NCI-H774 (cell line): ENCODE measurements at places on chromosomes 7 and 10.

DNA sequence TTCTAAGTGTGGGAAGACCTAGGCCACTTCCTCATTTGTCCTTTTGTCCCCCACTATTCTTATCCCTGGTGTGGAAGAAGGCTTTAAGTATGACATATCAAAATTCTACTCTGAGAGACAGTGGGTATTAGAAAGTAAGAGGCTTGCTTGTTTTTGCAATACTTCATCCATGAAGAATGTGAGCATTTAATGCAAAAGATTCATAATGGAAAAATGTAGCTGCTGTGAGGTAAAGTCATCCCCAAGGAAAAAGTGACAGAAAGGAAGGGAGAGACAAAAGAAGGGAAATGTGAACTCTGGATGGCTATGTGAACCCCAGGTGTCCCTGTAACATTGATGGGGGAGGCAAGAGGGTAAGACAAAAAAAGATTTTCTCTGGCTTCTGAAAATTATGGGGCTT lies 607.5 kb downstream of the SORCS1 start:
- DNase-seq, result no peak

DNA sequence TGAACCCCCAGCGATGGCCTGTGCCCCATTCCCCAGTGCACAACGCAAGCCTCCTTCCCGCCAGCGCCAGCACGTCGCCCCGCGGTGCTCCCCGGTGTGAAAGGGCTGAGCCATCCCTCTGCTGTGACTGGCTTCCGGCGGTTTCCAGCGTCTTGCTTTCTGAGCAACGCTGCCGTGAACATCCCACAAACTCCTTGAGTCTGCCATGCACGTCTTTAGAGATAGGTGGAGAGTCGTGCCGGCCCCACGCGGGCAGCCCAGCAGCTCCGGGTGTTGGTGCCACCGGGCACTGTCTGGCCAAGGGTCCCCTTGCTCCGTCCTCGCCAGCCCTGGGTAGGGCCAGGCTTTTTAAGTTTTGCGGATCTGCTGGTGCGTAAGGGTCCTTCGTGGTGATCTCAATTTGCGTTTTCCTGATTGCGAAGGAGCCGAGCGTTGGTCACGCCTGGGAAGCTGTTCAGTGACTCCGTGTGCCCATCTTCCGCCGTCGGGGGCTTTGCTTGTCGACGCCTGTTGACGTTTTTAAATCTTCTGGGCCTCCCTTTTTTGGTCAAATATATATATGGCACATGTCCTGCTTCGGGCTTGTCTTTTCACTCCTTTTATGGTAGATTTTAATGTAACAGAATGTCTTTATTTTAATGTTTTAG lies 70.6 kb downstream of the FOXL3 start:
- DNase-seq, result no peak

DNA sequence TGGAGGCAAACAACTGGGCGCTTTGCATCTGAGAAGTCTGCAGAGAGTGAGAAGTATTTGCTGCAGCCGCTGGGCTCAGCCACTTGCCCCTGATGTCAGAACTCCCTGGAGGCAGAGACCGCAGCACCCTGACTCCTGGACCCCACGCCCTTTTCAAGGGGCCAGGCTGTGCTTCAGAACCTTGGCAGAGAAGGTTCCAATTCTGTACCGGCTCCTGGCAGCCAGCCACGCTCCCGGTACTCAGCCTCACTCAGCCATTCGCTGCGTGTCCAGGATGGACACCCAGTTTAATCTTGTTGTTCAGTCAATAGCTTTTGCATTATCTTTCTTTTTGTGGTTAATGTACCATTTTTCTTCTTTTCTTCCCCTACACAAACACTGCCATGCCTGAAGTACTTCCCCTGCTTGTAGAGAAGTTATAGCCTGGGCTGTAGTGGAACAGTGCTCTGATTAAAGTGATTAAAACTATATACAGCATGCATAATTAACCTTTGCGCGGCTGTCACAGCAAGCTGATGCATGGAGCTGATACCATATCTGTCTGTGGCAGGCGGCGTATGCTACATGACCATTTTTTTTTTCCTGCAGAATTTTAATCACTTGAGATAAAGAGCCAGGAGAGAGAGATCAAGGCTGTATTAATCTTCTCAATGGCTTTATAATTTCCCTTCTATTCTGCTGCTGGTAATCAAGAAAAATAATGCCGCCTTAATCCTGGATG lies 578.5 kb downstream of the SDK1 start:
- no peak for DNase-seq

GRCh38 chr10:77416311-77417135 lies 221.1 kb downstream of the KCNMA1 start:
- no peak for DNase-seq

GRCh38 chr7:90686146-90686545 lies 90.0 kb downstream of the CDK14 start:
- no peak for DNase-seq

DNA sequence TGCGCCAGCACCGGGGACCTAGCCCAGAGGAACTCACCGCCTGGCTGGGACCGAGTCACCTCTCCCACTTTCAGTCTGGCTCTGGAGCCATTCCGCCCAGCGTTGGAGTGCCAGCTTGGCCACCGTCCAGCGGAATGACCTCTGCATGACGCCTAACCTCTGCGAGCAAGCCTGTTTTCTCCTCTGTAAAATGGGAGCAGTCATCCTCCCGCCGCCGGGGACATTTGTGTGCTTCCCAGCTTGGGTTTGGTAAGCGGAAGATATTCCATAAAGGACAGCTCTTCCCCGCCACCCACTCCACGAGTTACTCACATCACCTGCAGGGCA lies 1.3 kb upstream of the ZCCHC24 start:
- DNase-seq, result no peak

- no peak for DNase-seq
Observed at GRCh38 chr10:85580585-85580984, 786.0 kb downstream of the GRID1 start.

DNA sequence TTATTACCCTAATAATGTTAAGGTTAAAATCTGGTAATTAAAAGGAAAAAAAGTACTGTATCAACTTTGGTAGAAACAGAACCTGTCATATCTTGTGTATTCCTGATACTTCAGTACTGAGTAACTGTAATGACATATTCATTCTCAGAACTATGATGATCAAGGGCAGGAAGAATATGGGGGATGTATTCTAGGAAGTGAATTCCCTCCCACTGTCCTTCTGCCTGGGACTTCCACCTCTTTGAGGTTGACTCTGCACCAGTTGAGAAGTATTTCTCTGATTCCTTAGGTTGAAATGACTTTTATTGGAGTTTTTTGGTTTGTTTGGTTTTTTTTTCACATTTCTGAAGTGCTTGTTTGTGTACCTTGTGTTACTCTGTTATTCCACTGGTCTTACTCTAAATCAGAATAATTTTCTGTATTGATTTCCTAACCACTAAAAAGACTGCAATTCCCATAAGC lies 36.9 kb downstream of the WASL start:
- no peak for DNase-seq

- DNase-seq, result peak; percentile 75
Observed at GRCh38 chr7:138889582-138890498, 91.3 kb downstream of the KIAA1549 start.

- DNase-seq, result no peak
Observed at GRCh38 chr7:51079494-51079893, 237.1 kb downstream of the COBL start.

GRCh38 chr10:74047871-74048270 lies 50.0 kb downstream of the VCL start:
- no peak for DNase-seq

DNA sequence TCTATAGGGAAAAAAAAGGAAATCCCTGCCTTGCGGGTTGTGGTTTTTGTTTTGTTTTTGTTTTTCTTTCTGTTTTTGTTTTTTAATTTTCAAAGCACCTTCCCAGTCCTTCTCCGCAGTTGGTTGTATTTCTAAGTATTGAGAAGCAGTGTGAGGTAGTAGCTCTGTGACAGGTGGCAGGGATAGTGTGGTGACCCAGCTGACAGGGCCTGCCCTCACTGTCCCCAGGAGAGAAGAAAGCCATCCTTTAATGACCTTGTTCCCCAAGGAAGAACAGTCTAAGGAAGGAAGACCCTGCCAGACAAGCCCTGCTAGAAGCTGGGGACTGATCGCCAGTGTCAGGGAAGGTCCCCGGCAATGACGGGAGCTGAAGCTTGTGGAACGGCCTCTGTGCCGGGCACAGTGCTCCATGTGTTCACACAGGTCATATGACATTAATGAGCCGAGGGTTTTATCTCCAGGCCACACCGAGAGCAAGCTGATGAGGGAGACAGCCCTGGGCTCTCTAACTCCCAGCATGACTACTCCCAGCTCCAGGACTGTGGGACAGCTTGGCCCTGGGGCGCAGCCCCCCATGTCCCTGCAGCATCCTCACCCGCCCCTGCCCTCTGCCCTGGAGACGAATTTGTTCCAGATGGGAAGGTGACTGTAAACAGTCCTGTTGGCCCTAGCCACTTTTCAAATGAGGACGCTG lies 69.0 kb upstream of the LRRC18 start:
- DNase-seq, result no peak

GRCh38 chr7:153027210-153027609 lies 267.7 kb downstream of the ACTR3B start:
- no peak for DNase-seq

DNA sequence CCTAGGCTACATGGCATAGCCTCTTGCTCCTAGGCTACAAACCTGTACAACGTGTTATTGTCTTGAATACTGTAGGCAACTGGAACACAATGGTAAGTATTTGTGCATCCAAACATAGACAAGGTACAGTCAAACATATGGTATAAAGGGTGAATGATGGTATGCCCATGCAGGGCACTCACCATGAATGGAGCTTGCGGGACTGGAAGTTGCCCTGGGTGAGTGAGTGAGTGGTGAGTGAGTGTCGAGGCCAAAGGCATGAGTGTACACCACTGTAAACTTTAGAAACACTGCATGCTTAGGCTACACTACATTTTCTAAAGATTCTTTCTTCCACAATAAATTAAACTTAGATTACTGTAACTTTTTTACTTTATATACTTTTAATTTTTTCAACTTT lies 165.7 kb downstream of the PARD3 start:
- DNase-seq, result no peak
